ENCODE measurements at places on chromosomes 3 and 15. TPM values are rescaled to one million over a fixed set of nuclear protein-coding genes. Genes with fewer than 3 reads are reported as not detected.

Gene SLC28A2
- 0.13 TPM for polyA plus RNA-seq

DNA sequence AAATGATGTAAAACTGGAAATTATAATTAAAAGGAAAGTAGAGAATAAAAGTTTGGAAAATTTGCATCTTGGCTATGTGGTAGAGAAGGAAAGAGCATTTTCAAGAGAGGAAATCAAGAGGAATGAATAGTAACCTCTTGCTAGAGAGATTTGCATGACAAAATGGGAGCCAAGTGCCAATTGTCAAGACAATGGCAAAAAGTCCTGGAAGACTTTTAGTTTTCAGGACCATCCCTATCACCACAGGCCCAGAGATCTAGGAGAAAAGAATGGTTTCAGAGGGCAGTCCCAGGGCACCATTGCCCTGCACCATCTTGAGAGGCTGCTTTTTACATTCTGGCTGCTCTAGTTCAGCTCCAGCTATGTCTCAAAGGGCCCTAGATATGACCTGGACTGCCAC lies 1427.6 kb downstream of the ZPLD1 start:
- no peak for DNase-seq

Gene GOLGA8N
- polyA plus RNA-seq = 19.5 TPM

DNA sequence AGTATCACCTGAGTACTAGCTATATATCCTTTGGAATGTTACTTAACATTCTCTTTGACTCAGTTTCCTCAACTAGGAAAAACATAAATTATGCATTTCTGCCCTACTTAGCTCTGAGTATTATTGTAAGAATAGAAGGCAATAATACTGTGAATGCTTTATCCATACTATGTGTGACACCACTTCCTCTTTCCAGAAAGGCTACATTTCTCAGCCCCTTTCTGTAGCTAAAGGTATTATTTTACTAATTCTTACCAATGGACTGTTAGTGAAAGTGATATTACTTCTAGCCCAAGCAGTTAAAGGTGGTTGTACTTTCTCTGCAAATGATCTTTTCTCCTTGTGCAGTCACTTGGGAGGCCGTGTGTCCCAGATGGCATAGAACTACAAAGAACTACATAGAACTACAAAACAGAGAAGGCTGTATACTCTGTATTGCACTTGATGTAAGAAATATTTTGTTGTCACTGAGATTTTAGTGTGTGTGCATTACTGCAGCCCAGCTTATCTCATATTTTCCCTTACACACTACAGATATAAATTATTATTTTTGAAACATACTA lies 35.1 kb downstream of the MYH15 start:
- DNase-seq = no peak

Gene C2CD4B
- 1.8 TPM for polyA plus RNA-seq

Gene SACM1L
- polyA plus RNA-seq = 27.2 TPM

DNA sequence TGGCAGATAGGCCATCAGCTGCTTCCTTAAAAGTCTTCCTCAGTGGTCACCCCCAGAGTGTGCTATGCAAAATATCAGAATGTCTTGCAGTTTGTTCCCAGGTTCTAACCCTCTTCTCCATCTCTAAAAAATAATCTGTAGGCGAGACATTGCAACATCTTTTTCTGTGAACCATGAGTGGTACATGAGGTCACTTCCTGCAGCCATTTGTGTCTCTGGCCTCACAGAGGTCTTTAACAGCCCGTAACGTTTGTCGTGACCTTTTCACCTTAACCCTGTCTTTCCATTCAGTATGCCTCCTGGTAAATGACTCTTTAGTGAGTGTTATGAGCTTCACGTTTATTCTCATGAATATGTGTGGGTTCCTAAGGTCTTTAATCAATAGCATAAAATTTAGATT lies 145.4 kb downstream of the KLHL25 start:
- no peak for DNase-seq

GRCh38 chr3:196472286-196472685 lies 31.3 kb downstream of the RNF168 start:
- DNase-seq = no peak

DNA sequence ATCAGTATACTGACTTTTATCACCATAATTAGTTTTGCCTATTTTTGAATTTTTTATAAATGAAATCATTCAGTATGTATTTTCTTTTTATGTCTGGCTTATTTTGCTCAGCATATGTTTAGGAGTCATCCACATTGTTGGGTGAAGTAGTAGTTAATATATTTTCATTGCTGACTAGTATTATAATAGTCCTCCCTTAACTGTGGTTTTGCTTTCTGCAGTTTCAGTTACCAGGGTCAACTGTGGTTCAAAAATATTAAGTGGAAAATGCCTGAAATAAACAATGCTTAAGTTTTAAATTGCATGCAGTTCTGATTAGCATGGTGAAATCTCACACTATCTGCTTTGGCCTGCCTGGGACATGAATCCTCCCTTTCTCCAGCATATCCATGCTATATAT lies 39.5 kb upstream of the PRR23C start:
- no peak for DNase-seq

- DNase-seq = no peak
These were observed 5.0 kb upstream of the ARRDC4 start for GRCh38 chr15:97955529-97955928.

Gene ESYT3
- 20.7 TPM for polyA plus RNA-seq

- DNase-seq = no peak
These were observed 76.7 kb downstream of the ARNT2 start for GRCh38 chr15:80480909-80481308.

GRCh38 chr3:155641956-155642355 lies 102.9 kb downstream of the PLCH1 start:
- no peak for DNase-seq

DNA sequence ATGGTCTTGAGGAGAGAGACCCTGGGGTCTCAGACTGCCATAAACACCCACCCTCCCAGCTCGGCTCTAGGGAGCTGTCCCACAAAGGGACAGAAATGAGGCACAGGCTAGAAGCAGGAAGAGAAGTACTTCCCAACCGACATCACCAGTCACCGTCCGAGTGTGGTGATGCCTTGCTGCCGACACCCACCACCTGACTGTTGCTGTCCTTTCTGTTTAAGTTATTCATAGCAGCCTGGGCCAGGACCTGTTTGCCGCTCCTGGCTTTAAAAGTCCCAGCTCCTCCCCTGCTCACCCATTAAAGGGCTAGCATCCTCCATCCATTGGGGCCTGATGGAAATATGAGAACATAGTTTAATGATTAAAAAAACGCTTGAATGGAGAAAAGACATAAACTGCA lies 13.2 kb upstream of the SPG11 start:
- no peak for DNase-seq

DNA sequence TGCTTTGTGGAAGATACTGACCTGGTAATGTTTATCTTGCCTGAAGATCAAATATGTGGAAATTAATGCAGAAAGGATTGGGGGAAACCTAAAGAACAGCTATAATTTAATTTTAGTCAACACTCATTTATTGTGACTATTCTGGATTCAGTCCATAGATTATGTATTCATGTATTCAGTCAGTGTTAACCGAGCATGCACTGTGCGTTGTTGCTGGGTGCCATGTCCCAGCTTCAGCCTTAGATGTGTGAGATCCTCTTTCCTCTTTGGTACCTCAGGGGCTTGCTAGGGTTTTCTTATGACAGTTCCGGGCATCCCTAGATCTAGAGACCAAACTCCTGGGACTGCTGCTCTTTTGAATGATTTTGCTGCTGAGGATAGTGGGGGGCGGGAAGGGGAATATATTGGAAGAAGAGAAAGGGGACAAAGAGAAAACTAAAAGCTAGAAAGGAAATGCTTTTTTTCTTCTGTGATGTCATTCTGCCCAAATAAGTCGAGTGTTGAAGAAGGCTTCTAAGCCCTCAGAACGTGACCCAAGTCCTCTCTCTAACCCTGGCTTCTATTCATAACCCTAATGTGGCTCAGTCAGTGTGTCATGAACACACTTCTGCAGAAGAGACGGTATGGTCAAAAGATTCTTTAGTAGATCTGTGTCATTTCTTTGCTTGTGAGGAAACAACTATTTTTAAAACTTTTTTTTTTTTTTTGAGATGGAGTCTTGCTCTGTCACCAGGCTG lies 33.5 kb downstream of the STARD9 start:
- DNase-seq = no peak

Gene ALPK3
- polyA plus RNA-seq = 92.1 TPM

Gene PRR20G
- not detected for polyA plus RNA-seq

Data from forelimb muscle (tissue), 1 donor.